ENCODE measurements at places on chromosomes 7 and 10.

DNA sequence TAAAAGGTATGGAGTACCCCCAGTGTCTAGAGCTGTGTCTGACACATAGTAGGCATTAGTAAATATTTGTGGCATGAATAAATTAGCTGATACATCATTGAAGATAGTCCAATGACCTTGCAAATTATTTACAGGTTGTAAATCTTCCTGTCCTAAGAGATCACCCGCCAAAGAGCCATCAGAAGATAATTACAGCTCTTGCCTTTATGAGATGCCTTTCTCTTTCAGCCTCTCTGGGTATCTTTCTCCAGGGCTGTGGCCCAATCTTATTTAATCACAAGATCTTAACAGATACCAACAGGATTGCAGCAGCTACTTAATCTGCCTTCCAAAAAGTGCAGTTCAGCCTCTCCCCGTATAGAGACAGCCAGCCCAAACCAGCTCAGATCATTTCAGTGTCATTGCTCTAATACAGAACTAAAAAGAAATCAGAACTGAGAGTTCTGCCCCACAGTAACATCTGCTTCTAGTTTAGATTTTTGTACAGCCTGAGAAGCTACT is 41.5 kb downstream of the MYOF start:
- DNase-seq: no peak

DNA sequence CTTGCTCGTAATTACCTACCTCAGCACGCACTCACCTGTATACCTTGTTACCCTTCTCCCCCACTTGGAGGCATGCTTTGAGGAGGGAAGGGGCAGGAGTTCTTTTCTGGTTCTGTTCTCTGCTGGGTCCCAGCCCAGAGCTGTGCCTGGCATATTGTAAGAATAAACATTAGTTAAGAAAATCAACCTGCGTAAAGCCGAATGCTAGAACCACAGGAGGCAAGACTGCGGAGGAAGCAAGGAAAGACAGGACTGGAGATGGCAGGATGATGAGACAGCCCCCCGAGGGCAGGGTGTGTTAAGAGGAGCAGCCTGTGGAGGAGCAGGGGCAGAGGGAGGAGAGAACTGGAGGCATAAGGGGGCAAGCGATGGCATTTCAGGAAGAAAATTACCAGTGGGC is 9.5 kb downstream of the C10orf53 start:
- no peak for DNase-seq

DNA sequence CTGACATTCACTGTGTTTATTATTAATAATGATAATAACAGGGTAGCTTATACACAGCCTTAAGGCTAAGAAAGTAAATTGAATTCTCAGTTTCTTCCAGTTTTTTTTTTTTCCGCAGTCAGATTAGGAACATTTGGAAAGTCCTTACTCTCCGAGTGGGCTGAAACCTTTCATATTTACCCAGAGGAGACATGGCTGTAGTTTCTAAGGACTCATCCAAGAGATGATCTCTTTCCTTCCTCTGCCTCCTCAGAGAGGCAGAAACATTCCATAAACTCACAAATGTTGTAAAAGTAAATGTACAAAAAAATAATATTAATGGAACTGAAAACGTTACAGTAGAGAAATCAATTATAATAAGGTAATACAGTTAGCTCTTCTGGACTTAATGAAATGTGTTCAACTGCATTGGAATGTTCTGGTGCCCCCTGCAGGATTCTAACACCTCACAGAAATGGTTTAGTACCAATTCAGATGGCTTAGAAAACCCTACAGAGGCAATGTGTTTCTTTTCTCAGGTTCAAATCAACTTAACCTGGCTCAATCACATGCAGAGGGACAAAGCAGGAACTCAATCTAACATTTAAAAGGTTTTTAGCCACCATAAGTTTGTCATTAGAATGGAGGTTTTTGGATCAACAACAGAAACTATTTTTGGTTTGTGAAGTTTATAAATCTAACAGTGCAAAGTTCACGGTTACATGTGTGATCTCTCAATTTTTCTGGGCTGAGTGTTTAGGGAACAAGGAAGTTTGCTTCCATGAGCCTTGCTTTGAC is 71.7 kb downstream of the ICA1 start:
- no peak for DNase-seq

- DNase-seq: no peak
Measured at GRCh38 chr10:70442332-70442988, 979 bp upstream of the NODAL start.

- no peak for DNase-seq
Measured at GRCh38 chr10:19815731-19816410, 361 bp upstream of the PLXDC2 start.

DNA sequence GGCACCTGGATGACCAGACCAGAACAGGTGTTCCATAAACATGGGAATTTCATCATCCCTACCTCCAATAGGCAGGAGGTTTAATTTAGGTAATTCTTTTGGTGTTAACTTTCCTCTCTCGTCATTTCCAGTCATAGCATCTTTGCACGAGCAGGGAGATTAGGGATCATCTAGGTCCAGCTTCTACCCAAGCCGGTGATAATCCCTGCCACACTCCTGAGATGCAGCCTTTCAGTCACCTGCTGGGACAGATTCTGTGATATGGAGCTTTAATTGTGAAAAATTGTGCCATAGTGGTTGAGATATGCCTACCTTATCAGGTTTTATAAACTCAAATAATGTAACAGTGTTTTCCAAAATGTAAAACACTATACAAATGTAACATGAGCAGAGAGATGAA is 191.8 kb upstream of the AOAH start:
- no peak for DNase-seq

Data from brain pericyte (primary cell).